SHP77 treated with DMSO at 0.1 percent for 48 hours (cell line): ENCODE measurements at places on chromosomes 5 and 9.

- DNase-seq = no peak
Observed at GRCh38 chr5:73822989-73823339, 197.0 kb downstream of the ARHGEF28 start.

DNA sequence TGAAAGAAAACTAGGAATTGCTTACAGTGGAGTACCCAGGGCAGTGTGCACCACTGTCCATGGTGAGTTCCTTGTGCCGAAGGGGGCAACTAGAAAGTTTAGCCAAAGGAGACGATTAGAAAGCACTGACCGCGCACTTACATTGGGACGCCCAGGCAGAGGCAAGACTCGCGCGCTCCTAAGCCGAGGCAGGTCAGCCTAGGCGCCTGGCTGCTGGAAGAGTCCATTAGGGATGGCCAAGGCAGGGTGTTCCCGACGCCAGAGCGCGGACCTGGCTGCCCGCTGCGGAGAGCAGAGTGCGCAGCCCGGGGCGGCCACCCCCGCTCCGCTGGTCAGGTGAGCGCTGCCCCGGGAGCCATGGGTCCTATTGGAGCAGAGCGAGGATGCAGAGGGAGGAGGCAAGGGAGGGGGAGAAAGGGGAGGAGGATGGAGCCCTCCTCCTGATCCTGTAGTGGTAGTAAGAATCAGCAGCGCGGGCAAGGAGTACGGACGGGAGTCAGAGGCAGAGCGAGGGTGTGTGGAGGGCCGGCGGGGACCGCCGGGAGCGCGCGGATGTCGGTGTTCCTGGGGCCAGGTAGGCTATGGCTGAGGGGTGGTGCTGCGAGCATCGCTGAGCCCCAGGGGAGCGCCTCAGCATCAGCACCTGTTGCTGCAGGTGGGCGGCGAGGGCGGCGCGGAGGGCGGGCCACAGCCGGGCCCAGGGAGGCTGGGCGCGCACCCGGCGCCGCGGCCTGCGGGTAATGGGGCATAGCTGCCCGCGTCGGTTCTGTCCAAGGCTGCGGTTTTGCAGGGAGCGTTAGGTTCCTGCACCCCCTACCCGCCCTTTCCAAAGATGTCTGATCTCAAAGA is at the start of gene ADGRV1:
Gene ADGRV1 (plus strand): TSS at position 454 of the 849 bp plus-strand sequence. CDS start 99 bp downstream, at position 553.
- peak; percentile 95 for DNase-seq

DNA sequence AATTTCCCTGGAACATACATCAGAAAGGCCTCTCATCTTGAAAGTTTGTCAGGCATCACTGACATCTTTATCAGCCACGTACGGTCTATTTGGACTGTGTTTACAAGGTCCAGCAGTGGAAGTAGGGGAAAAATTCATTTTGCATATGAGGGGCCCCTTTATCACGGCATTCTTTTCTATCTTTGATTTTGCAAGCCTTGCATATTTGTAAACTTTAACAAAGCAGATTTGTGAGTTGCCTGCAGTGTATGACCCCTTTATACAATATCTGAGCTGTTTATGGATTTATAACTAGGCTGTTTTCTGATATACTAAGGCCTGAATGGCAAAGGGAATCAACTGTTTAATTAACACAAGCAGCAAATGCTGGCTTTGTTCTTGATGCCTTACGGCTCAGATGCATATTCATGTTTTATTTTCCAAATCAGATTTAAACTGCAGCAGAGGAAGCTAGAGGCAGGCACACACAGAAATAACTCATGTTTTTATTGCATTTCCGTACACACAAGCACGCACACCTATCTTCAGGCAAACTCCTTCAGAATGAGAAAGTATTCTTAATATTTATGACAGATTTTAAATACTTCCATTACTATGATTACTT is 61.1 kb downstream of the CD180 start:
- DNase-seq = no peak

- DNase-seq = no peak
Observed at GRCh38 chr5:150295172-150295634, 5.6 kb upstream of the CAMK2A start.

DNA sequence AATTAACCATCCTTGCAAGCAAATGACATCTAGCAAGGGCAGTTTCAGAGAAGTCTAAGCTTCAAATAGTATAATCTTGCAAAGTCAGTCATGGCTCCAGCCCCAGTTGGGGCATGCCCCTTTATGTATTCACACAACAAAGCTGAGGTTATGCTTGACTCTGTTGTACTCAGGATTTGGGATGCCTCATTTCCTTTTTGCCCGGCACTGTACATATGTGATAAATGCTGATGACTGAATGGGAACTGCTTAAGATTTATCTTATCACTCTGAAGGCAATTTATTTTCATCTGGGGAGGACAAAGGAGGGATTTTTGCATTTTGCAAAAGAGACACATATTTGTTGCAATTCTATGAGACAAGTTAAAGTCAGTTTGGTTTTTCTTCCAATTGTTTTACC is 219.2 kb downstream of the TRPM3 start:
- DNase-seq = no peak

GRCh38 chr9:137407590-137408300 is 15.2 kb downstream of the EXD3 start:
- no peak for DNase-seq
